ENCODE measurements at places on chromosomes 2 and 18.

GRCh38 chr2:212398316-212398715 lies 140.3 kb downstream of the ERBB4 start:
- no peak for DNase-seq

DNA sequence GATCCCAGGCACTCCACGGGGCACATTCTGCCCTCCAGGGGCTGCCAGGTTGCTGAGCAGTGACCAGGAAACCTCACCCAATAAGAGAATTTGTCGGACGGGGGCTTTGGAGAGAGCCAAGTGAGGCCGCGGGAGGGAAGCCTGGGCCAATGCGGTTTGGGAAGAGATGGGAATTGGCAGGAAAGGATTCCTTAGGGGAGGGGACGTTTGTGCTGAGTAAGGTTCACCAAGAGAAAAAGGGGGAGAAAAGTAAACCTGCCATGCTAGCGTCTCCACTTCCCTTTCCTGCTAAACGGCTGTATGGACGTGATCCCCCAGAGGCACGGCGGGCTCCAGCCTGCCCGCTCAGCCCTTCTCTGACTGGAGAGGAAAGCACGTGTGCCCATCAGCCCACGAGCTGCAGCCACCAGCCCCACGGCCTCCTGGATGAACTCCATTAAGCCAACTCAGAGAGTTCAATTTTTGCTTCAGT lies 194.4 kb upstream of the ID2 start:
- no peak for DNase-seq

DNA sequence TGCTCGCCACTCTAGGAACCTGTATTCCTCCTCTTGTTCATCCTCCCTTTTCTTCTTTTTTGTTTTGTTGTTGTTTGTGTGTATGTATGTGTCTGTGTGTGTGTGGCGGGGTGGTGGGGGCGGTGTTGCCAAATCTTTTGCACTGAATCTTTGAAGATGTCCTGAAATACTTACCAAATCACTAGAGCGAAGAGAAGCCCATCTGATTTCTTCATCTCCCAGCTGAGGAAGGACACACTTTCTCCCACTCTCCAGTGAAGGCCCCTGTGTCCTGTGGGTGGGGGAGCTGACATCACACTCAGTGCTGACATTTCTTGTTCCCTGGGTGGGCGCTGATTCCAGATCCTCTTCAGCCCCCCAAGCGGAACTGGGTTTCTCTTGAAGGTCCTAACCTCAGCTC lies 74.5 kb downstream of the NEDD4L start:
- no peak for DNase-seq

DNA sequence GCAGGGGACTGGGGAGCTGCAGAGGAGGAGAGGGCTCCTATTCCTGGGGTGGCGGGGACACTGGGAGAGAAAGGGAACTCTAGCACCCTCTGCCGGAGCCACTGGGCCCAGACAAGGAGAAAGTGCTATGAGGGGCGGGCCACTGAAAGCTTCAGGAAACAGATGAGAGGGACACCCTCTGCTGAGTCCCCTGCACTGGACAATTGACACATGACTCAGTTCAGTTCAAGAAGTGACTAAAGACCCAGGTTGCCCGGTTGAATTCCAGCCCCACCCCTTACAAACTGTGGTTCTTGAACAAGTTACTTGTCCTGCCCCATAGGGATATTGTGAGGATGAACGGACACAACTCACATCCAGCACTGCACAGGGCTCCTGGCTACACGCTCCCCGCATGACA lies 5.0 kb downstream of the RUFY4 start:
- DNase-seq, result peak; percentile 53

DNA sequence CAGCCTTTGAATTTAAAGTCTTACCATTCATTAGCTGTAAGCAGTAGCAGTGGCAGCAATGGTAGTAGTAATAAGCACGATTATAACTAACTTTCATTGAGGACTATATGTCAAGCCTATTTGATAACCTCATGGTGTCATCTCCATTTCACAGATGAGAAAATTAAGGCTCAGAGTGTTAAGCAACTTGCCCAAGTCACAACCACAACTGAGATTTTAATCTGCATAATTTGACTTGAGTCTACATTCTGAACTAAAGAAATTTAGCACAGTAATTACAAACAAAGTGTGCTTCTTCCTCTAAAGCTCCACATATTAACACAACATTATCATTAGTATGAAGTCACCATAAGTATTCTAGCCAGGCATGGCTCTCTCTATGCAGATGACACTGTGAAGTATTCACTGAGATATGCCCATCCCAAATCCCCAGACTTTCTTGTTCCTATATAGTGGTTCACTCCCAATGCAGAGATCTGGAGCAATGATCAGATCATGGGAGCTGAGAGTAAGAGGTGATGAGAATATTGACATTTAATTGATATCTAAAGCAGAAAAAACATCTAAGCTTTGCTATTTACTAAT lies 120.2 kb downstream of the ATAD2B start:
- DNase-seq, result no peak

GRCh38 chr2:76928026-76928425 lies 594.1 kb downstream of the LRRTM4 start:
- DNase-seq, result no peak

GRCh38 chr2:118954297-118955060 lies 12.5 kb downstream of the MARCO start:
- DNase-seq, result no peak

GRCh38 chr2:56757884-56758545 lies 574.2 kb downstream of the CCDC85A start:
- no peak for DNase-seq

DNA sequence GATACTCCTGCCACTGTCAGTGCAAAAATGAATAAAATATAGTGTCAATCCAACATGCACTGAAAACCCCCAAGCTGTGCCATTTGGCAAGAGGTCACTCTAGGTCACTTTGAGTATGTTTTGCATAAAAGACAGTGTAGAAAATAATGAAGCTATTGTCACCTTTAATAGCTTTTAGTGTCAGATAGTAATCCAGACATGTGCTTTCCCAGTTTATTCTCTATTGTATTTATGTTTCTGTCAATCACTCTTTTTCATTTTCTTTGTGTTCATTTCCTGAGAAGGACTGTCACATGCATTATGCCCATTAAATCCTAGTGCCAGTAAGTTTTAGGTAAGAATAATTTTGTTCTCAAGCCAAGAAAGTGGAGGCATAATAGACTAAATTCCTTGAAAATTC lies 1073.9 kb upstream of the CDH2 start:
- no peak for DNase-seq

GRCh38 chr2:44598330-44599119 lies 236.8 kb downstream of the CAMKMT start:
- DNase-seq, result no peak

DNA sequence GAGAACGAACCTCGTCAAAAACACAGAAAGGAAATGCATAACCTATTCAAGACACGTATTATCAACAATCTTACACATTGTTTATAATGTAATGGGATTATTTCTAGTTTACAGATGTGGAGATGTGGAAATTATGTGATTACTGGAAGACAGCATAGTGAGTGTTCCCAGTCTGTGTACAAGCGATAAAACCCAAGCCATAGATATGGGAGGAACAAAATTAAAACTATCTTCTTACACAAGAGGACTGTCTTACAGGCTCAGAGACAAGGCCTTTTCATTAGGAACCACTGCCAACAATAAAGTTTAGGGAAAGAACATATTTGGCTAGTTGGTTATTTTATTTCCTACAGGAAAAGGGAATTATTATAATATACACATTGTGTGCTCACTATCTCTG lies 20.3 kb downstream of the COBLL1 start:
- DNase-seq, result no peak

DNA sequence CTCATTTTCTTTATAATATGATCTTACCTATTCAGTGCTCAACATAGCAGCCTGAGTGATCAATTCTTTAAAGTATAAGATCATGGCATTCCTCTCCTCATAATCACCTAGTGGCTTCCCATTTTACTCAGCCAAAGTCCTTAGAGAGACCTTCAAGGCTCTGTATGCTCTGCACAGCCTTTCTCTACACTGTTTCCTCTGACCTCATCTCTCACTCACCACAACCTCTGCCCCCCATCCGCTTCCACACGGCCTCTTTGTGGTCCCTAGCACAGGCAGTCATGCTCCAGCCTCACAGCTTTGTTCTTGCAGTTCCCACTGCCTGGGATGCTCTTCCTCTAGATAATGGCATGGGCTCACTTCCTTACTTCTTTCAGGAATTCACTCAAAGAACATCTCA lies 109.2 kb downstream of the HIBCH start:
- no peak for DNase-seq

DNA sequence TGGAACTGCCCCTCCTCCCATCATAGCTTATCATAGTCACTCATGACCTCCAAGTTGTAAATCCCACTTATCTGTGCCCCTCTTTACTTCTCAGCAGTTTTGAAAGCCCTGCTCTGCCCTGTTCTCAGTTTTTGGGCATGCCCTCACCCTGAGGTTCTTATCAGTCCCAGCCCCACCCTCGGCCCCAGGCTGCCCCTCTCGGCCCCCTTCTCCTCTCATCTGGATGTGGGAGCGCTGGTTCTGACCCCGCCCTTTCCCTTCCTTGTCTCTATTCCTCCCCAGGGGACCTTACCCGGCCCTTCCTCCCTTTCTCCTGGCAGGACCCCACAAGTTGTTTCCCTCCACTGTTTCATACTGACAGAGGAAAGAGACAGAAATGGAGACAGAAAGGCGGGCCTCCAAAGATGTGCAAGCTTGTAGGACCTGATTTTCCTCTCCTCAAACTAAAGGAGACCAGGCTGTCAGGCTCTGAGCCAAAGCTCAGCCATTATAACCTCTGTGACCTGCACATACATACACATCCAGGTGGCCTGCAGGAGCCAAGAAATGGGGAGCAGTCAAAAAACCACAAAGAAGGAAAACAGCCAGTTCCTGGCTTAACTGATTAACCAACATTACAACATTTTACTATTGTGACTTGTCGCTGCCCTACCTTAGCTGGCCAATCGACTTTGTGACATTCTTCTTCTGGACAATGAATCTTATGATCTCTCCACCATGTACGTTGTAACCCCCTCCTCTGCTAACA lies 171.0 kb upstream of the HS6ST1 start:
- DNase-seq, result no peak

- no peak for DNase-seq
These were observed 36.4 kb upstream of the SLC1A4 start for GRCh38 chr2:64952511-64953482.

GRCh38 chr2:237164474-237165042 lies 78.9 kb downstream of the COPS8 start:
- no peak for DNase-seq
